Hindlimb muscle (tissue), 1 donor: ENCODE measurements at places on chromosomes 5 and 9. TPM values are rescaled to one million over a fixed set of nuclear protein-coding genes. Genes with fewer than 3 reads are reported as not detected.

Gene CCNJL
- polyA plus RNA-seq: 6.3 TPM

Gene RALGPS1
- 6.7 TPM for polyA plus RNA-seq

Gene SIT1
- polyA plus RNA-seq: not detected

Gene PCDHB5
- polyA plus RNA-seq: 3.2 TPM

Gene OGN
- polyA plus RNA-seq: 301 TPM

Gene CD274
- polyA plus RNA-seq: 1.5 TPM

- DNase-seq: no peak
These were observed 125.4 kb downstream of the ANKRD18B start for GRCh38 chr9:33649463-33649862.

DNA sequence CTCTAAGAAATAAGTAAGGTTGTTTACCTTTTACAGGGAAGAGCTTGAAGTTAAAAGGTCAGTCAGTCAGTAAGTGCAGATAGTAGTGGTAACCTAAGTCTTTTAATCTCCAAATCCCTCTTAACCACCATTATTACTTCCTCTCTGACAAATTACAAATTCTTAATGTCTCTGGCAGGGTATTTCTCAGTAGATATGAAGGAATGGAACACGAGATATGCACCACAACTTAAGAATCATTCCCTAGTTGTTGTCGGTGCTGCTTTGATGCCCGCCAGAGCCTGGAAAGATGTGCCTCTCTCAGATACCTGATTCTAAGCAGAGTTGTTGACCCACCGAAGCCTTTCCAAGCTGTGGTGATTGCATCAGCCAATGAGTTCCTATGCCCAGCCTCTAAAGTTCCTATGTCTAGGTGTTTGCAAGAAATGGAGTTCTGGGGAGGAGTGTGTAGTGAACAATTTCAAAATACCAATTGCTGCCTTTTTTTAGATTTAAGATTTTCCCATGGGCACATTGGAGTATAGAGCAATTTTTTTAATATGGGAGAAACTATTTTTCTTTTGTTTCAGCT lies 78.5 kb downstream of the CD180 start:
- DNase-seq: no peak
